ENCODE measurements at places on chromosomes 5 and 9.

GRCh38 chr9:129073404-129073803, 7.5 kb upstream of the DOLPP1 start:
- no peak for DNase-seq

GRCh38 chr9:68417762-68418161, 61.4 kb downstream of the PGM5 start:
- no peak for DNase-seq

GRCh38 chr9:27204578-27204977, 92.4 kb downstream of the EQTN start:
- DNase-seq, result no peak

DNA sequence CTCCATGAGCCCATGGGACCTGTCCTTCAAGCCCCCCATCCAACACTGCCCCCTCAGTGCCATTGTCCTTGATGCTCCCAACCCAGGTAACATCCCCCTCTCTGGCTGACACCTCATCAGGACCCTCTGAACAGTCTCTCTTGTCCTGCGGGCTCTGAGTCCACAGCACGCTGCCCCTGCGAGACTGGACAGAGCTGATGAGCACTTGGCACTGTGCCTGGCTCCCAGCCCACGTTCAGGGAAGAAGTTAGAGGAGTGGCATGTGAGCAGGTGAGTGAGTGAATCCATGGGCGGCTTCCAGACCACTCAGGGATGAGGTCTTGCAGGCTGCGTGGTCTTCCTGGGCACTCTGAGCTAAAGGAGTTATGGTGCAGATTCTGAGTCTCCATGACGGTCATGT, 70.7 kb downstream of the PAX5 start:
- DNase-seq, result no peak

- no peak for DNase-seq
These were observed 2.7 kb upstream of the LCN12 start for GRCh38 chr9:136949239-136949816.

DNA sequence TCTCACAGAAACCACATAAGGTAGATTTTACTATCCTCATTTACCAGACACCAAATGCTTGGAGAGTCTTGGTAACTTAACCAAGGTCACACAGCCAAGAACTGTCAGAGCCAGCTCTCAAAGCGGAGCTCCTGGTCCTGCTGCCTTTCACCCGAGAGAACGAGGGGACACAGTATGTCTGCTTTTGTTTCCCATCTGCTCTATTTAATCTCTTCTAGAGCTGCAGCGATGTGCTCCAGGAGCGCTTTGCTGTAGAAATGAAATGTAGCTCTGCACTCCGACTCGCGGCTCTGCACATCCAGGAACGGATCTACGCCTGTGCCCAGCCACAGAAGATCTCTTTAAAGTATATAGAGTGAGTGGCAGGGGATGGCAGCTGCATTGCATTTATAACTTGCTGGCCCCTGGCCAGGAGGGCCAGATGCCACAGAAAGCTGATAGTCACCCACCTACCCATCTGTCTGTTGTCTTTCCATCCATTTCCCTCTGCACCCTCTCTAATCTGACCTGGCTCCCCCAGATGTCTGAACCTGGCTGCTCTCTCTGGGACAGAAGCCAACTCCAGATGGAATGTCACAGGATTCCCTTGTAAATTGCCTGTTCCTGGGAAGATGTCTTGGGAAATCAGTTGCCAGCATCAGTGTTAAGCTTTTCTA, 21.4 kb upstream of the TRMT10B start:
- DNase-seq, result no peak
